Fibroblast of lung (primary cell): ENCODE measurements at places on chromosomes 13 and 19. TPM values are rescaled to one million over a fixed set of nuclear protein-coding genes. Genes with fewer than 3 reads are reported as not detected.

DNA sequence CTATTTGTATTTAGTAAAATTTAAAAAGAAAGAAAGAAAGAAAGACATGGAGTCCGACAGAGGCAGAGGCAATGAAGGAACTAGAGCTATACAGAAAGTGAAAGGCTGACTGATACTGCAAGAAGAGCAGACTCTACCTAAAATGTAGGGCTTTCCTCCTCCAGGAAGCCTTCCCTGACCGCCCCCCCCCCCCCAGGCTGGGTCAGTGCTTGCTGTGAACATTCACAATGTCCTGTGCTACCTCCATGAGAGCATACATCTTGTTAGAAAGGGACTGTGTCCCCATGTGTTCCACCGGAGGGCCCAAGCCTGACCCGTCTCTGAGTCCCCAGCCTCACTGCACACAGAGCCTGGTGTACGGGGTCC, 5.7 kb upstream of the CA11 start:
- DNase-seq: no peak

- peak; percentile 41 for DNase-seq
Observed at GRCh38 chr13:94956417-94957110, 244.2 kb upstream of the SOX21 start.

GRCh38 chr13:23703246-23703860, 133.1 kb downstream of the TNFRSF19 start:
- DNase-seq: no peak

The SDHAF1 gene
- 7.8 and 11.8 TPM in 2 replicates for total RNA-seq
